ENCODE measurements at places on chromosomes 7 and 10.

DNA sequence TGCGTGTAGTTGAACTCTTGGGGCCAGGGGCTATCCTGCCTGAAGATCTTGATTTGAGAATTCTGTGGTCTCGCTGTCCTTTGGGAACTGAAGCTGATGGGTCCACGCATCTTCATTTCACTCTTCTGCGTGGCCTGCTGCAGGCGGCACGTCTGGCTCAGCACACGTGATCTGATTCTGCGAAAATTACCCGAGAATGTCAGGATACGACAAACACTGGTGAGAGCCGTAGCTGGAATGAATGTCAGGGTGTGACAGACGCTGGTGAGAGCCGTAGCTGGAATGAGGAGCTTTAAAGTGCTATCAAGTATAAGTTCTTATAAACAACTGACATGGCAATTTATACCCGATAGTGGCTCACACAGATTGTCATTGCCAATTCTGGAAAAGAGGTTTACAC lies 44.6 kb upstream of the CFAP46 start:
- no peak overlapping the region for H3K4me3 ChIP-seq
- no peak overlapping the region for H3K27ac ChIP-seq
- no peaks in the 10 kb centered on the region for H3K27me3 ChIP-seq
- H3K36me3 ChIP-seq = no peaks in the 10 kb centered on the region
- H3K4me1 ChIP-seq = no peaks in the 10 kb centered on the region
- no peak for DNase-seq

GRCh38 chr7:29332875-29333855 lies 138.6 kb downstream of the CHN2 start:
- no peaks in the 10 kb centered on the region for H3K4me1 ChIP-seq
- H3K27me3 ChIP-seq = no peaks in the 10 kb centered on the region
- H3K36me3 ChIP-seq = no peaks in the 10 kb centered on the region
- DNase-seq = no peak
- H3K27ac ChIP-seq = no peak overlapping the region

DNA sequence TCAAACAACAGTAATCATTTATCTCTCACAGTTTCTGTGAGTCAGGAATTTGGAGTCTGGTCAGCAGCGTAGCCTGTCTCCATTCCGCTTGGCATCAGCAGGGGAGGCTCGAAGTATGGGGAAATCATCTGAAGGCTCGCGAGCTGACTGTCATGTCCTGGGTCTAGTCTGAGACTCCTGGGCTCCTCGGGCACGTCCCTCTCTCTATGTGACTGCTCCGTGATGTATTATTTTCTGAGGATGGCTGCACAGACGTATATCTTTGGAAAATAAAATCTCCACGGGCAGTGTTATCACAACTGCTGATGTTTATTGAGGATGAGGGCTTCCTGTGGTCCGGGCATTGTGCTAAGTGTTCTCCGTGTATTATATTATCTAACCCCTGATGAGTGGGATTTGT lies 23.3 kb upstream of the PCGF5 start:
- peaks cover 32% of the 10 kb centered on the region for H3K4me1 ChIP-seq
- no peaks in the 10 kb centered on the region for H3K27me3 ChIP-seq
- no peaks in the 10 kb centered on the region for H3K36me3 ChIP-seq
- H3K27ac ChIP-seq = no peak overlapping the region
- H3K4me3 ChIP-seq = no peak overlapping the region

GRCh38 chr10:77899080-77899477 lies 27.5 kb downstream of the DLG5 start:
- no peaks in the 10 kb centered on the region for H3K4me1 ChIP-seq
- H3K4me3 ChIP-seq = no peak overlapping the region
- no peaks in the 10 kb centered on the region for H3K36me3 ChIP-seq

- H3K27ac ChIP-seq = no peak overlapping the region
- H3K27me3 ChIP-seq = peaks cover 3% of the 10 kb centered on the region
- no peaks in the 10 kb centered on the region for H3K36me3 ChIP-seq
These were observed 27.1 kb downstream of the DUSP5 start for GRCh38 chr10:110524859-110525232.

GRCh38 chr7:69799990-69800389 lies 201.7 kb downstream of the AUTS2 start:
- H3K4me1 ChIP-seq = peaks cover 7% of the 10 kb centered on the region
- no peak overlapping the region for H3K27ac ChIP-seq
- H3K27me3 ChIP-seq = no peaks in the 10 kb centered on the region
- no peaks in the 10 kb centered on the region for H3K36me3 ChIP-seq
- DNase-seq = no peak
- H3K4me3 ChIP-seq = no peak overlapping the region
